ENCODE measurements at places on chromosomes 11 and 22.

- DNase-seq, result no peak
Measured at GRCh38 chr11:114061048-114061680, 1.7 kb downstream of the ZBTB16 start.

GRCh38 chr11:134562941-134563471, 151.0 kb upstream of the B3GAT1 start:
- no peak for DNase-seq

GRCh38 chr11:12757416-12757815, 83.2 kb downstream of the TEAD1 start:
- no peak for DNase-seq

GRCh38 chr11:130269326-130269943, 45.3 kb downstream of the ZBTB44 start:
- no peak for DNase-seq

DNA sequence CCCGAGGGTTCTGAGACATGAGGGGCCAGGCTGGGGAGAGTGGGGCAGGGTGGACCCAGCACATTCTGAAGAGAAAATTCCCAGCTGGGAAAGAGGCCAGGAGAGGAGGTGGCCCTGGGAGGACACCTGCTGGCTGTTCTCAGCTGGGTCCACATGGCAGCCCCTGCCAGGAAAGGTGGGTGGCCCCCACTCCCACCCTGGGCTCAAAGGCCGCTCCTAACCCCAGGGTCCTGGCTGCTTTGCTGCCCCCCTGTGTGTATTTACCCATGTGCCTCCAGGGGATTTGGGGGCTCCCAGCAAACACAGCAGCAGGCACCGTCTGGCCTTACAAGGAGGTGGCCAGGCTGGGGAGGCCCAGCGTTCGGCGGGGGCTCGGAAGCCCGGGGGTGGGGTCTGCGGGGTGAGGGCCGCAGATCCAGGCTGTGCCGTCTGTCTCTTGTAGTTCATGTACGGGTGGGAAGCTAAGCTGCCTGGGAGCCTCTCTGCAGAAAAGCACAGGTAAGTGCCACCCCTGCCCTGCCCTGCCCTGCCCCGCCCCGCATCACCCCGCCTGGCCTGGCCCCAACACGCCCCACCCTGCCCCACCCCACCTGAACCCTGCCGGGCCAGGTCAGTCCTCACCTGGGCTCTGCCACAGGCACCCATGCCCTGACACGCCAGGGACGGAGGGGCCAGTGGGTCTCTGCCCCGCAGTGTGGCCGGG, 10.6 kb downstream of the MUC5B start:
- peak; percentile 45 for DNase-seq

GRCh38 chr11:133776671-133777367, 68.5 kb downstream of the SPATA19 start:
- DNase-seq, result no peak

GRCh38 chr11:126411971-126412381, 56.5 kb downstream of the ST3GAL4 start:
- DNase-seq, result no peak

DNA sequence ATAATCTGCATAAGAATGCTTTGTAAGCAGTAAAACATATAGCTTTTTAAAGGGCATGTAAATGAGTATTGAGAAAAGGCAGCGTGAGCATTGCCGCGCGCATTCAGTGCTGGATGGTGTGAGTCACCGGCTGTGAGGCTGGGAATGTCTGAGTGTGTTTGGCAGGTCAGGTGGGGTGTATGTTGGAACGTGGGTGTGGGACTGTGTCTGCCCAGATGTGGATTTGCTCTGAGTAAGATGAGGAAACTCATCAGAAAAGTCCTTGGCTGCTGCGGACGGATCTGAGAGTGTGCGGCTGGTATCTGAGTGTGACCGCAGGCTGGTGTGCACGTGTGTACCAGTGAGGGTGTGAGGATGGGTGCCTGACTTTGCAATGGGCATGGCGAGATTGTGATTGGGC, 66.2 kb upstream of the NECTIN1 start:
- DNase-seq, result no peak

DNA sequence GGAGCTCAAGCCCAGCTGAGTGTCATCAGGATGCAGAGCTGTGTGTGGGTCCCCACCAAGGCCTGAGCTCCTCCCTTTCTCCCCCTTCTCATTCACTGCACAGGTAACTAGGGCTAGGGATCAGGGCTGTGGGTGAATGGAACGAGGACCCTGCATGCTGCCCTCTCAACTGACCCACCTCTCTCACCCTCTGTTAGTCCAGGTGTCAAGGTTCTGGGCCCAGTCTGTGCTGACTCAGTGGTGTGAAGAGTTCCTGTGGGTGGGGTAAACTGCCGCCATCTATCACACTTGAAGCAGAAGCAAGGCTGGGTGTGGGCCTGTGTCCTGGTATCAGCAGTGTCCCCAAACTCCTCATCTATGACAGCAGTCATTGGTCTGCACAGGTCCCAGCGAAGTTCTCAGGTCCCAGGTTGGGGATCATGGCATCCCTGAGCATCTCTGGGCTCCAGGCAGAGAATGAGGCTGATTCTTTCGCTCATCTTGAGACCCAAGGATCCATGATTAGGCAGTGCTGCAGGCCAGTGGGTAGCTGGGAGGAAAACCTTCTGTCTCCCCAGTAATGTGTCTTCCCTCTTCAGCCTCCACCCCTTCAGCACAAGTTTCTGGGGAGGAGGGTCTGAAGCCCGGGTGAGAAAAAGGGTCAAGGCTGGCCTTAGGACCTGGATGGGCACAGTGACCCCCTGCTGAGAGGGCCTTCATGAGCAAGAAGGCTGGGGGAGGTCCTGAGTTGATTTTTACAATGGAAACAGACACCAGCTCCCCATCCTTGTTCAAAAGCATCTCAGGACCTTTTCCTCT, 109.8 kb downstream of the ZNF280B start:
- no peak for DNase-seq

DNA sequence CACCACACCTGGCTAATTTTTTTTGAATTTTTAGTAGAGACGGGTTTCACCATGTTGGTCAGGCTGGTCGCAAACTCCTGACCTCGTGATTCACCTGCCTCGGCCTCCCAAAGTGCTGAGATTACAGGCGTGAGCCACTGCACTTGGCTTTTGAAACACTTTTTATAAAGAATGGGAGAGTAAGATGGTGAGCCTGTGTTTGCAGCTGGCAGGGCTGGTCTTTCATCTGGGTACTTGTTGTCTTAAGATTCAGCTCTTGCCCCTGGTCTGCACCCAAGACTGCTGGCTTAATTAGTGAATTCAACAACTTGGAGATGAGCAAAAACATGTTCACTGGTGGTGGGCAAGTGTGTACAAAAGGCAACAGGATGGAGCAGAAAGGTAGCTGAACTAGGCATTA, 4.0 kb downstream of the TSPAN18 start:
- DNase-seq, result no peak

GRCh38 chr11:125263268-125263790, 98.8 kb downstream of the PKNOX2 start:
- DNase-seq, result peak; percentile 12

- no peak for DNase-seq
Measured at GRCh38 chr11:48073031-48073861, 92.9 kb downstream of the PTPRJ start.

- peak; percentile 53 for DNase-seq
Measured at GRCh38 chr11:534396-535209, 773 bp downstream of the HRAS start.

DNA sequence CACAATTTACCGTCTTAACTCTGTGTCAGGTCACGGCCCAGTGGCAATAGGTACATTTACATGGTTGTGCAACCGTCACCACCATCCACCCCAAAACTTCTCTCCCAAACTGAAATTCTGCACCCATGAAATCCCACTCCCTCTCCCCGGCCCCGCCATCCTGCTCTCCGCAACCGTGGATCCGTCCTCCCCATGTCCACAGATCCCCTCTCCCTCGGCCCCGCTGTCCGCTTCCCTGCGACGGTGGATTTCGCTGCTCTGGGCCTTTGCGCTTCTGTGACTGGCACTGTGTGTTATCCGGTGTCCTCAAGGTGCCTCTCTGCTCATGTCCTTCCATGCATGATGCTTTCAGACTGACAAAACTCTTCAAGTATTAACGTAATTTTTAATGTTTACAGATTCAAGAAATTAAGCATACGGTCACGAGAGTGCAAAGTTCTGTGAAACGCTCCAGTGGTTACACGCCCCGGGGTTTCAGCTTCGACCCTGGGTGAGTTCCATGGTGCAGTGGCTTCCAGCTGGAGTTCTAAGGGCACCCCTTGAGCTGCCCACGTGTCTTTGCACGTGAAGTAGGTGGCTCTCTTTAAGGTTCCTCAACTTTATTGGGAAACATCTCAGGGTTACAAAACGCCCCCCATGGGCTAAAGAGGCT, 76.4 kb downstream of the KCNQ1 start:
- no peak for DNase-seq

GRCh38 chr11:8092587-8093424, 11.8 kb downstream of the TUB start:
- peak; percentile 81 for DNase-seq

DNA sequence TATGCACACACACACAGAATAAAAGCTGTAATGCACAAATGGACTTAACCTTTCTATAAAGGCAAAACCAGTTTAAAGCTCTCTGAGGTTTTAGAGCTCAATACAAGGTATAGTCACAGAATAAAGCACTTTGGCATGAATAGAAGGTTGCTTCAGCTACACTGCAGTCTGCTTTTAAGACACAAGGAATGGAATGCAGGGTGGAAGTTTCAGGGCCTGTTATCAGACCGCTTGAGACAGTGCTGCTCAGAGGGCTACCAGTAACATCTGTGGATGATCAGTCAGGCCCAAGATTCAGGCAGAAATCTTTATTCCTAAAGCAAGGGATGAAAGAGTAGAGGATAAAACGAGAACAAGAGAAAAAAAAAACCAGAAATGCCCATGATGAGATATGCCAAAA, 46.7 kb downstream of the CD44 start:
- no peak for DNase-seq

- no peak for DNase-seq
Measured at GRCh38 chr11:1303973-1304372, 5.5 kb downstream of the TOLLIP start.

Measured in NCI-H345 (cell line).